ENCODE measurements at places on chromosomes 6 and 20.

GRCh38 chr6:155455766-155456165 lies at the start of gene NOX3:
Gene NOX3, minus strand, starts transcription at chr6:155455839. Its CDS starts 39 bp downstream, at chr6:155455800.
- no peak for DNase-seq

- no peak for DNase-seq
These were observed 230.9 kb downstream of the CDC5L start for GRCh38 chr6:44618371-44618770.

DNA sequence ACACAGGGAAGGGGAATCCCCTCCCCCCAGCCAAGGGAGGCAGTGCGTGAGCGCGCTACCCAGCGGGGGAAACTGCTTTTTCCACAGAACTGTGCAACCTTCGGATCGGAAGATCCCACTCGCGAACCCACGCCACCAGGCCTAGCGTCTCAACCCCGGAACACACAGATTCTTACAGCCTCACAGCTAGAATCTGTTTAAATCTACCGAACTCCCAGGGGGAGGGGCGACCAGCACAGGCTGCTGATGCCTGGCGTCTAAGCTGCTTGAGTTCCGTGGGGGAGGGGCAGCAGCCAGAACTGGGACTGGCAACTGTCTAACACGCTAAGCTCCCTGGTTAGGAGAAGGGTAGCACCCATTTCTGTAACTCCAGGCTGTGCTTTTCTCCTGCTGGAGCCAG lies 217.3 kb upstream of the TENT5A start:
- no peak for DNase-seq

DNA sequence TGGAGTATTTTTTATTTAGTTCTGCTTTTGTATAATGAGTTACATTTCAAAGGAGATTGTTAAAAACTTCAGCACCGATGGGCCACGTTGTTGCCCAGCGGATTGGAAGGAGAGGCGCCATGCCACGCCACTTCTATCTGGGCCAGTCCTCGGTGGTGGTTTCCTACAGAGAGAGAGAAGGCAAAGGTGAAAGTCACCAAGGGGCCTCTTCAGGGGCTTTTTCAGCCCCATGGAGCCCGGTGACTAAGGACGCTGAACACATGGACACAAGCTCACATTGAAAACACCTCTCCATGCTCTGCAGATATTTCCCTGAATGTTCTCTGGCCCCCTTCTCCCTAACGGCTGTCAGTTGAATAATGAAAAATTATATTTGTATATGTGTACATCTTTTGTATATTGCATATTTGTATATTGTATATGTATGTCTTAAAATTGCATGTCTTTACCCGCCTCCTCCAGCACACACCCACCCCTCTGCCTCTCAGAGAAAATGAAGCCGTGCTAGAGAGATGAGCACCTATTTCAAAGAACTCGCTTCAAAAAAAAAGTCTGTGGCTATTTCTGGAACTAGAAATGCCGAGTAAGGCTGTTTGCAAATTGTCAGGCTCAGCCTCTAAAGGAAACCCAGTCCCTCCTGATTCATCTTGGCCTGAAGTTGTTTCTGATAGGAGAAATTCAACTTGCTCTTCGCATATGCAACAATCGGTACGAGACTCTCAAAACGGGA lies 91.9 kb upstream of the CDH4 start:
- DNase-seq = no peak

DNA sequence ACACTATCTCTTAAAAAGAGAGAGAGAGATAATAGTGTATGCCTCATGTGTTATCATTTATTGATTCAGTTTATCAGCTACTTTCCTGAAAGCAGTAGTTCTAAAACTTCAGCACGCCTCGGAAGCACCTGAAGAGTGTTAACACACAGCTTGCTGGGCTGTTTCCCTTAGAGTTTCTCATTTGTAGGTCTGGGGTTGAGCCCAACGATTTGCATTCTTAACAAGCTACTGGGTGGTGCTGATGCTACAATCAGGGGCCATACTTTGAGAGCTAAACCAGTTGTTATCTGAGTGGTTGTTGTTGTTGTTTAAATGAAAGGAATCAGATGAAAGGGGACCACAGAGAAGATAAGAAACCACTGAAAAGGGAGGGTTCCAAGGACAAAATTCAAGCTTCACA lies 32.6 kb downstream of the SIM1 start:
- DNase-seq = no peak

GRCh38 chr6:44052419-44053023 lies 74.7 kb downstream of the MRPL14 start:
- no peak for DNase-seq

Data from type B pancreatic cell (in vitro differentiated cells).